Fibroblast of lung (primary cell): ENCODE measurements at places on chromosomes 2 and 18. TPM values are rescaled to one million over a fixed set of nuclear protein-coding genes. Genes with fewer than 3 reads are reported as not detected.

Gene IL1F10
- not detected in 2 replicates for total RNA-seq

- no peak for DNase-seq
Observed at GRCh38 chr2:144826105-144826504, 306.2 kb upstream of the ZEB2 start.

DNA sequence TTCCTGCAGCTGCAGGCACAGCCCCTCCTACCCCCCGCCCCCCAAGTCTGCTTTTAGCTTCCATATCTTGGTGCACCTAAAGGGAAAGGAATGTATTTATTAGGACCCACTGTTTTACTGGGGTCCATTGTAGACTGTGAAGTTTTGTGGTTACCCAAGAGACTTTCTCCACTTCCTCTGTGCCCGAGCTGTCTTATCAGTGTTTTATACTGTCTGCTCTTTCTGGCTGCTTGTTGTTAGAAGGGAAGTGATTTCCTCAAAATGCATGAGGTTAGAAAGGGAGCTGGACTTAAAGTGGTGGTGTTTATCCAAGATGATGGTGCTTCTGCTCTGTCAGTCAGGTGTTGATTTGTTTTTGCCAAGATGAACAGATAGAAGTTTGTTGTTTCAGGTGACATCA, 85.0 kb downstream of the PTH2R start:
- no peak for DNase-seq

Gene DUSP19
- total RNA-seq = 5.1 and 7.4 TPM in 2 replicates

DNA sequence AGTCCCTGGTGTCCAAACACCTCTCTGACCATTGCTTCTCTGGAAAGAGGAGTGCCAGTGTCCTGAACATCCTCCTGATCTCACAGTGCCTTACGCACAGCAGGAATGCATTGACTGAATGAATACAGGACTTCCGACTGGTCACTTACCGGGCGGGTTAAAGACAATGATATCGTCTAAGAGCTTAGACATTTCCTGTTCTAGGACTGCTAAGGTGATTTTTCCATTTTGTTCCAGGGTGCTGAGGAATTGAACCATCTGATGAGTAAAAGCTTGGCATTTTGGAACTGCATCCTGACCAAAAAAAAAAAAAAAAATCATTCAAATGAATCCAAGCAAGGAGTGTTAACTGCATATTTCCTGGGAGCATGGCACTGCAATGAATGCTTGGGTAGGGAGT, 40.0 kb downstream of the SIGLEC15 start:
- no peak for DNase-seq

Gene SNORC
- 0.77 and 0.83 TPM in 2 replicates for total RNA-seq

DNA sequence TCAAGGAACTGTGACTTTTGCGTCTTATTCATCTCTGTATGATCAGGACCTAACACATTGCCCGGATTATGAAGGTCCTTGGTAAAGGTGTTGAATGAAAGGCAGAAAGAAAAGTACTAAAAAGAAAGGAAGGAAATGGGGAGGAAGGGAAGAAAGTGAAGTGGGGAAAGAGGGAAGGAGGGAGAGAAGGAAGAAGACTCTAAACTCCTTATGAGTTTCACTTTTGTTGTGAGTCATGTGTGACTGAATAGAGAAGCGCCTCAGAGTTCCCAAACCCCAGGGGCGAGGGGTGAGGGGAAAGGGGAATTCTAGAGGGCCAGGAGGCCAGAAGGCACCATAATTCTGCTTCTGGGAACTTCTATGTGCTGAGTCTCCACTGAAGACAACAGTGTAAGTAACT, 30.9 kb upstream of the OSBPL6 start:
- DNase-seq = no peak

- peak; percentile 94 for DNase-seq
Observed at GRCh38 chr2:197453914-197454398, 604 bp downstream of the COQ10B start.

DNA sequence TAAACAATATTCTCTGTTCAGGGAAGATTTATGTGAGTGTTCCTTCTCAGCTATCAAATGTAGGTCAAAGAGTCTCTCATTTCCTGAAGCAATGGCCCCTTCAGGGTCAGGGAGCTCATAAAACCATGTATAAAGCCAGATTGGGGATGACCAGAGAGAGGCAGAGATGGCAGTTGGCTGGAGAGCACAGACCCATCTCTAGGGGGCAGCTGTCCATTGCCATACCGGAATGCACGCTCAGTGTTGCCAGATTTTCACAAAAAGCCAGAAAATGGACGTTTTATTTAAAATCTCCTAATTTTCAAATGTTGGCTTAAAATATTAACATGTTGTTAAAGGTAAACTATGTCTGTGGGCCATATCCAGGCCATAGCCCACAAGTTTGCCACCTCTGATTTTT, 1920.7 kb upstream of the CELF4 start:
- DNase-seq = no peak

DNA sequence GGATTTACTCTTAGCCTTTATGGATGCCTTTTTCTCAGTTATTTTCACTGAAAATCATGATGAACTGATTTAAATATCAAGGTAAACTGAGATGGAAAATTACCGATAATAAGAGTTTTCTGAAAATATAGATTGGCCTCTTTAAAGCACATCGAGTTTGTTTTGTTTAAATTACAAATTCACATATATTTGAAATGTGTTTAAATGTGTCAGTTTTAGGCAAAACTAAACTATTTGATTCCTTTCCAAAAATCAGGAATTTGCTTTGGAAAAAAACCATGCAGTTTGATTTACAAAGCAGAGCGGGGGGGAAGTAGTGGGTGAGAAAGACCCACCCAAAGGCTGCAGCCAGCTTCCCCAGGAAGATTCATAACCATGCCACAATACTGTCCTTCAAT, 52.0 kb upstream of the EML4 start:
- DNase-seq = no peak

- no peak for DNase-seq
Observed at GRCh38 chr2:66084948-66085590, 349.9 kb upstream of the MEIS1 start.

GRCh38 chr2:134634054-134634753, 84.6 kb downstream of the TMEM163 start:
- DNase-seq = no peak

Gene CFAP221
- total RNA-seq = 0.26 TPM in 1 of 2 replicates, not detected in the other

DNA sequence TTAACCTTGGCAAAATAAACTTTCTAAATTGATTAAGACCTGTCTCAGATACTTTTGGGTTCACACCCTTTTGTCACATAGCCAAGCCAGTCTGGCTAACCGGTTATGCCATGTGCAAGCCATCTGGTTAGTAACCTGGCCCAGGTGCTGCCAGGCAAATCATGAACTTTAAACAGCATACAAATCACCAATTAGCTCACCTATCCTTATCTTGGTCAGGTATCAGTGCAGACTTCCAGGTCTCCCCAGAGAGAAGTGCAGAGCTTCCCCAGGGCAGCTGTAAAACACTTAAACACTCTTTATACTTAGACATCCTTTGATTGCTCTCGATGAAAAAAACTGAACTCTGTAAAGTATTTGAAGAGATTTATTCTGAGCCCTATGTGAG, 14.9 kb upstream of the MC5R start:
- DNase-seq = no peak

GRCh38 chr2:34831096-34831495, 1232.0 kb upstream of the FAM98A start:
- no peak for DNase-seq

GRCh38 chr18:52652391-52652790, 312.4 kb downstream of the DCC start:
- no peak for DNase-seq

- DNase-seq = no peak
Observed at GRCh38 chr2:207399301-207399700, 130.5 kb upstream of the CREB1 start.

GRCh38 chr18:70994116-70994515, 705.3 kb downstream of the SOCS6 start:
- DNase-seq = peak; percentile 23

Gene ACVR1C
- 0.26 and 0.83 TPM in 2 replicates for total RNA-seq

DNA sequence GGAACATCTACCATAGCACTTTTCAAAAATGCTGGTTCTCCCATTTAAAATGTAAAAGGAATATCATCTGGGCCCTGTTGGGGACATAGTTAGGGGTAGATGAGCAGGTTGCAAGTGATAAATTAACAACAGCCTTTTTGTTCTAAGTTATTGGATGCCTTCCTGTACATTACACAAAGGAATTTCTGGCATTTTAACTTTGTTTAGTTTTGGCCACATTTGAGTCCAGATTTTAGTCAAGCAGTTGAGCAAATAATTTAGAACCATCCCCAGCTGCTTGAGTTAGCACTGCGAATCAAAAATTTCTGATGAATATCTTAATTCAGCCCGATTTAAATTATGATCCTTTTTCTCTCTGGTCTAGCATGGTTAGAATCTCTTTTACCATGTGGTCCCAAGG, 124.4 kb downstream of the TTC27 start:
- DNase-seq = peak; percentile 78

GRCh38 chr2:60552851-60553494, 481 bp downstream of the BCL11A start:
- no peak for DNase-seq

GRCh38 chr2:9083287-9083686, 79.8 kb upstream of the MBOAT2 start:
- DNase-seq = no peak

DNA sequence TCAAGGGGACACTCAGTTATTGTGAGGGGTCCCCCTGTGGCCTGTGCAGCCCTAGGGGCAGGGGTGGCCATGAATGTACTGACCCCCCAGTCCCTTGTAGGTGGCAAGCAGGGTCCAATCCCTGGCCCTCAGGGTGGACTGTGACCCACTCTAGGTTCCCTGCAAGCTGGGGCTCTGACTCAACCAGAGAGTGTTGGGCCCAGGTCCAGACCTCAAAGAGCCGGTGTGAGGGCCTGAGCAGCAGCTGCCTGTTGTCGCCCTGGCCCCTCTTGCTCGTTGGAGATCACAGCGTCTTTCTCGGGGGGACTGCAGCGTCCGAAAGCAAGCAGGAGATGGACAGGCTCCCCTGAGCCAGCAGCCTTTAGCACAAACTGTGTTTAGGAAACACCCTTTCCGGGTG, 66.8 kb upstream of the ATG16L1 start:
- DNase-seq = no peak

GRCh38 chr2:98234776-98235175, 111.5 kb upstream of the CNGA3 start:
- no peak for DNase-seq

Gene PFN4
- total RNA-seq = 0.66 and 1.5 TPM in 2 replicates
